ENCODE measurements at places on chromosomes 13 and 19.

DNA sequence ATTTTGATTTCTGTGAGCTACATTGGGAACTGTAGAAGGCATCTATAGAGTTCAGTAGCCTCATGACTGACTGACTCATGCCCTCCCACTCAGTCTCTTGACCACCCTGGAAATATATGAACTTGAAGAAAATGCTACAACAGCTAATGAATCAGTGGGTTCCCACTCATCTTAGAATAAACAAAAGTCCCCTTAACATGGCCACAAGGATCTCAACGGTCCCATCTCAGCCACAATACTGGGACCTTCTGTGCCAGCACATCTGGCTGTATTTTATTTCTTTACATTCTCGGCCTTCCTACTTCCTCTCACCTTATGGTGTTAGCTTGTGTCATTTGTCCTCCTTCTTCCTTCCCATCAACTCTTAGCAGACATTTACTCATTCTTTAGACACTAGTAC lies 619.8 kb downstream of the DCT start:
- no peak for DNase-seq

DNA sequence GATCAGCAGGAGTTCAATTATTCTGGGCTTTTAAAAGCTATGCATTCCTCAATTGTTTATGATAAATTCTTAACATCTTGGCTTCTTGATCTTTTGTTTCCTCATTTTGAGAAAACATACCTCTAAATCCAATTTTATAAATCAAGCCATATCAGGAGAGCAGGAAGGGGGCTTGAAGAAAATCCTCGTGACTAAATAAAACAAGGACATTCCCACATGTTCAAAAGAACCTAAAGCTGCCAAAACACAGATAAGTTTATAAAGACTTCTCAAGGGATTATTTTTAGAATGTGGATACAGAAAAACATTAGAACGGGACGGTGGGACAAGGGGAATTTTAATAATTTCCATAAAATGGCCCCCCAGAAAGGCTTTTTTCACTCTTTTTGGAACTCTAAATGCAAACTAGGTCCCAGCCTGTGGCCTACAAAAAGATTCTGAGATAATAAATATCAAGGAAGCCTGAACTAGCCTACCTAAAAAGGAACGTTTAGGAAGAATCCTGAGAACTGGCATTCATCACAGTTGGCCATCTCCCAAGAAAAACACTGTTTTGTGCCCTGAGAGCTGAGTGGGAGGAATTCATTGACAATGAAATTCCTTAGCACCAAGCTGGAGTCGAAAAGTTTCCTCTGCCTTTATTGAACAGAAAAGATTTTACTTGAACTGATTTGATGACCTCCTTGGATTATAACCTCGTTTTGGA lies 30.1 kb downstream of the ZAR1L start:
- no peak for DNase-seq

DNA sequence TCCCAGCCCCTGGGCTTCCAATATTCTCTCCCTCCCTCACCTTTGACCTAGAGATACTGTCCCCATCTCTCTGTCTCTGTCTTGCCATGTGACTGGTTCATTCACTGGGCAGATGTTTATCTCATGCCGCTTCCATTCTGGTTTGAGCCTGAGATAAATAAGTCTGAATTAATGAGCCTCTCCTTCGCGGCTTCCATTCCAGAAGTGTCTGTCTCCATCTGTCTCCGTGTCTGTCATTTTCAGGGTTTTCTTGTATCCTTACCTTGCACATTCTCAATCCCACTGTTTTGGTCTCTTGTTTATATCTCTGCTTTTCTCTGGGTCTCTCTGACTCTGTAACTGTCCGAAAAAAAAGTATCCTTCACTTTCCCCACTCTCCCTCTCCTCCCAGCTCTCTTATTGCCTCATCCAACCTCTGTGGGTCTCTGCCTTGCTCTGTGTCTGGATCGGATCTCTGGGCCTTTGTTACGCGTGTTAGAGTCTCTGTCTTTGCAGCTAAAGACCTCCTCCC lies 4.3 kb downstream of the SPHK2 start:
- DNase-seq, result peak; percentile 58

DNA sequence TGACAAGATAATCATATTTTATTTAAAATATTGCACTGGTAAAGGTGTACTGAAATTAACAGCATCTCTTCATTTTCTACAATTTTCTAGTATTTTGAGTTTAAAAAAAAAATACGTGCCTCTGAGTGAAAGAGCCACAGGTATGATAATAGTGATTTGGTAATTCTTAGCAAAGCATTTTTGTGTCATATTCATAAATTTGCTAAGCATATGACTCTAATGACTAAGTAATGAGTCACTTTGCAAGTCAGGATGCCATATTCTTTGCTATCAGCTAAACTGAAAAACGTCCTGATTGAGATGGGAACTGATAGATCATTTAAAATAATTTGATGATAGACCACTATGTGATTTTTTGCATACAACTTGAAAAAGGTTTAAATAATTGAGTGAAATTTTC lies 136.1 kb upstream of the IRS2 start:
- DNase-seq, result no peak

GRCh38 chr13:41273831-41274441 lies 10.6 kb upstream of the MTRF1 start:
- no peak for DNase-seq

- DNase-seq, result peak; percentile 44
Measured at GRCh38 chr19:47445937-47446402, 25.7 kb downstream of the SLC8A2 start.

DNA sequence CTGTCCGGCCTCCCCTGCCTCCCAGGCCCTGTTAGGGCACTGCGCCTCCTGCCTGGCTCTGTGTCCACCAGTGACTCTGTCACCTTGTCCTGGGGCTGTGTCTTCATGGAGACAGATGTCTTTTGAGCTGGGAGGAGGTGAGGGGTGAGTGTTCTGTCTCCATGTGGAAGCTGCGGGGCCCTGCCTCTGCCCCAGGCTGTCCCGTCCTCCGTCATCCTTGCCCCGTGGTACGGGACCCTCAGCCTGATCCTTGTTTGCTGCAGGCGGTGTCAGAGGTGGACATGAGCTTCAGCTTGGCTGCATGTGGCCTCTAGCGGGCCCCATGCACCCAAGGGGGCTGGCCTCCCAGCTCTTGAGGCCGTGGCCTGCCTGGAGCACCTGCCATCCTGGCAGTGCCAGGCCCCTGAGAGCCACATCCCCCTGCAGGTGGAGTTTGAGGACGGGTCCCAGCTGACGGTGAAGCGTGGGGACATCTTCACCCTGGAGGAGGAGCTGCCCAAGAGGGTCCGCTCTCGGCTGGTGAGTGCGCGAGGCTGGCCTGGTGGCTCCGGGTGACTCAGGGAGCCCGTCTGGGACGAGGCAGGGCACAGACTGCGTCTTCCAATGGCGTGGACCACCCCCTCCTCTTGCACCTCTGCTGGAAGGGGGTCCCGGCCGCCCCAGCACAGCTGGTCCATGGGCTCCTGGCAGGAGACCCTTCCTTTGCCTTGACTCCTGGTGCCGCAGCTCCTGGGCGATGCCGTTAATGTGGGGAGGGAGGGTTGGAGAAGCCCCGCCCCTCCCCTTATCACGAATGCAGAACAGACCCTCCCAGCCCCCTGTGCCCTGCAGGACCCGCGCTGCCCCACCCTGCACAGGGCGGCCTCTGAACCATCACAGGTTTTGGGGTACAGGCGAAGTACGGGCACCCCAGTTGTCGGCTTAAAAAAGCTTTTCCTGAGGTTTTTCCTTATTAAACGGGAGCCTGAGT lies 181.3 kb downstream of the KDM4B start:
- DNase-seq, result no peak

DNA sequence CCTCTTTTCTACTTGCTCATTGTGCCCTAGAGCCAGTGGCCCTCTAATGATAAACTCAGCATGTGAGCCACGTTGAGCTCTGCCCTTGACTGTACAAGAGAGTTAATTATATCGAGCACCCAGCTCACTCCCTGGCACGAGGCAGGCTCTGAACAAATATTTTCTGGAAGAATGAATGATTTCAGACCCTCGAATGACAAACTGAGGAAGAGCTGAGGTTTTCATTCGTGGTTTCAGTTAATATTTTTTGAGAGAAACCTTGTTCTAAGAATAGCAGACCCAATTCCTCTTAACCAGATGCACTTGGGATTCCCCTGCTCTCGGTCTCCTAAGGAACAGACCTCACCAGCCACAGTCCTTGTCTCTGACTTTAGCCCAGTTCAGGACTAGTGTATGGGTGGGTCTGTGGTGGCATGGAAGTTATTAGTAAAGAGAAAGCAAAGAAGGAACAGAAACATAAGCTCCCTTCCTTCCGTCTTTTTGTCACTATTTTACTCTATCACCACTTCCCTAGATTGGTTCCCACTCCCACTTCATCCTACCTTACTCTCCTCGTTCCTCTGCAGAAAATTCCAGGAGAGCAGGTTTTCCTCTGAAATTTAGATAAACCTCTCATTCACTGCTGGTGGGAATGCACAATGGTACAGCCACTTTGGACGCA lies 22.1 kb upstream of the WDFY2 start:
- DNase-seq, result no peak

DNA sequence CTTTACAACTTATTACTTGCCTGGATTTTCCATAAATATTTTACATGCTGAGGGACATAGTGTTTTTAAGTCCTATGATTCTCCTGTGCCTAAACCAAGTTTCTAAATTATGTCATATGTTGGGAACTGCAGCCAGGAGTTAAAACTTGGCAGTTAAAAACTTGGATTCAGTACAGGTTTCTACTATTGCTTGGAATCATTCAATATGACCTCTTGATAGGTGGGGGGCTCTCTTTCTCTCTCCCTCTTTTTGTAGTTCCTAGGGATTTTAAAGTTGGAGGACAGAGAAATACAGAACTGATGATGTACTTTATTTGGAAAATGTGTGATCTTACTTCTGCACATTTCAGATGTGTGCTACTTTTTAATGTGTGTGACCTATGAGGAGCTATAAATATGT lies 4.7 kb downstream of the CSNK1A1L start:
- no peak for DNase-seq

DNA sequence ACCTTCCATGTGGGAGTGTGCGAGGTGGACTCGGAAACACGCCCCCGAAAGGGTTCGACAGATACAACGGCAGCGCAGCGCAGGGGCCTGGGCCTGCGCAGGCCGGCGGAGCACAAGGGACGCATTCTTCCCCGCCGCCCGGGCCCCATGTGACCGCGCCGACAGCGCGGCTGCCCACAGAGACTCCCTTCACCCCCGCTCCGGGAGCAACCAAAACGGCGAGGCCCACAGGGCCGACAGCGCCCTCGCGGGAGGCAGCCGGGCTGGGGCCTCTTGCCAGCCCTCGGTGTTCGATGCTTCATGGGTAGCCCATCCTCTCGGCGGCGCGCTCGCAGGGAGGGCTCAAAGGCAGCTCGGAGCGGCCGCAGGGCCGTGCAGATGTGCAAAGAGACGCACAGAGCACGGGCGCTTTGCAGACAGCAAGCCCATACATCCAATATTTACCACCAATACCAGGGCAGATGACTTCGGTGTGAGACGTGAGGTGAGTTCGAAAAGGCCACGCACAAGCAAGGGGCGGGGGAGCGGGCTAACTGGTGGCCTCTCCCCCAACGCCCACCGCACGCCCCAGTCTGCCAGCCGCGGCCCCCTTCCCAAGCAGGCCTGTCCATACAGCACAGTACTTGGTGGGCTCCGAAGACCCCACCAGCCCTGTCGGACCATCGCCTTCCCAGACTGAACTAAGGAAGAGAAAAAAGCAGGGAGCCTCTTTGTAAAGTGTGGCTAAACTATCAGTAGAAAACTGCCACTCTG lies 89.9 kb downstream of the CRYL1 start:
- no peak for DNase-seq

- no peak for DNase-seq
Measured at GRCh38 chr13:26221399-26221720, 754 bp downstream of the RNF6 start.

DNA sequence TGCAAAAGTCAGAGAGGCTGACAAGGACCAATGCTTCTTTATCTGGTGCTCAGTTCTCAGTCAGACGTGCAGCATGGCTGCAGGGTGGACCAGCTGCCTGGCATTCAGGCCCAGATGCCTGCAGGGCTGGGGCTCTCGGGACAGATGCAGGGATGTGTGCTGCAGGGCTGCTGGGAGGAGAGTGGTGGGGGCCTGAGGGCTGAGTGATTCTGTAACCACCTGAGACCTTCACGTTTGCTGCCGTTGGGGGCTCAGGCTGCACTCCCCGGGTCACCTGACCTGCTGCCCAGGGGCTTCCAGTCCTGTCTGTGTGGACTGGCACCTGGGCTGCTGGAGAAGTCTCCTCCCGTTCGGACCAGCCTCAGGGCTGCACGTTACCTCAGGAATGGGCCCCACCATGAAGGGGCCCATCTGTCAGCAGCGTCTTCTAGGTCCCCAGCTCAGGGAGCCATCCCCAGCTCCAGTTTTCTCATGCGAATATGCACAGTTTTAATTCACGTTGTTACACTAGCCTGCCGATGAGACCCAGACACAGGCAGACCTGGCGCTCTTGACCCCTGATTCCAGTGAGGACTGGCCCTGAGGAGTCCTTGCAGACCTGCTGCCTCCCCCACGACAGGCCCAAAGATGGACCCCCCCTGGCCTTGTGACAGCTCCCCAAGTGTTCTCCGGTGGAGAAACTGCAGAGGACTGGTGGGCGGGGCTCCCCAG lies 16.9 kb downstream of the KCTD15 start:
- DNase-seq, result no peak

DNA sequence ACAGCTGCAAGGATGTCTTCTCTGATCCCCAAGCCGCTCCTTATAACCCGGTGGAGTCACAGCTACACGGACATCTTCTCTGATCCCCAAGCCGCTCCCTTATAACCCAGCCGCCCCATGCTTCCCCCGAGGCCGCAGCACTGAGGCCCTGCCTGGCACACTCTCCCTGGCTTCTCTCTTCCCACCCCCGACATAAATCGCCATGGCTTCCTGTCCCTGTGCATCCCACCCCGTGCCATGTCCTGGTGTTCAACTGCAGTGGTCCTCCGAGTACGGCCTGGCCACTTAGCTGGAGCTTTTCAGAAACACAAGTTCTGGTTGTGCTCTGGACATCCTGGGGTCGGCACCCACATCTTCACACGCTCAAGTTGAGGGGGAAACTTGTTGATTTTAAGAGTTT lies 60.4 kb downstream of the RASA3 start:
- no peak for DNase-seq

GRCh38 chr13:95754069-95754468 lies 77.1 kb downstream of the DNAJC3 start:
- DNase-seq, result no peak

GRCh38 chr13:102654756-102655155 lies 40.1 kb downstream of the METTL21C start:
- DNase-seq, result no peak

- peak; percentile 68 for DNase-seq
Measured at GRCh38 chr13:28128030-28128429, 10.3 kb upstream of the PAN3 start.

DNA sequence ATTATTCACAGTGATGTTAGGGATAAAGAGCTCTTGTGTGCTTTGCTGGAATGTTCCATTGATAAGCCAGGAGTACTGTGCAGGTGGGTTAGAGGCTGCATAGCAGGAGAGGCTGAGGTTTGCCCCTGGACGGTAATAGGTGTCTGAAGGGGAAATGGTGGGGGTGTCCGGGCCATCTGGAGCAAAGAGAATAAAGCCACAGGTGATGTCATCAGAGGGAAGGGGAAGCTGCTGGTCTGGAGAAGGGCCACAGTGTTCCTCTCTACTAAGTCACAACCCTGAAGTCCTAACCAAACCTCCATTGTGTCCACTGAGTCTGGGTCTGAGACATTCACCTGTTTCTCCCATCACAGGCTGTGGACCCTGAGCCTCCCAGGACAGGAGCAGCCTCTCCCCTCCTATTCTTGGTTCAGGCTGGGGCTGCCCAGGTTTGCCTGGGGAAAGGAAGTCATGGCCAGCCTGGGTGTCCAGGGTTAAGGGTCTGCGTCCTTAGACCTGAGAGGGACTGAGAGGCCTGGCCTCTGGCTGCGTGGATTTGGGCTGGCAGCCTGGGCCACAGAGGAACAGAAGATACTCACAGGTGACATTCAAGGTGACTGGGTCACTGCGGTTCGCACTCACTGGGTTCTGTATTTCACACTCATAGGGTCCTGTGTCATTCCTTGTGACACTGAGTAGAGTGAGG lies 6.8 kb downstream of the CEACAM1 start:
- no peak for DNase-seq
